ENCODE measurements at places on chromosomes 16 and 17. TPM values are rescaled to one million over a fixed set of nuclear protein-coding genes. Genes with fewer than 3 reads are reported as not detected.

GRCh38 chr17:56765449-56765848 lies 68.3 kb downstream of the C17orf67 start:
- no peak for DNase-seq

Gene LGALS9C
- total RNA-seq, result not detected

Gene GRAPL
- total RNA-seq, result 1.5 TPM

Gene OR1E2
- not detected for total RNA-seq

DNA sequence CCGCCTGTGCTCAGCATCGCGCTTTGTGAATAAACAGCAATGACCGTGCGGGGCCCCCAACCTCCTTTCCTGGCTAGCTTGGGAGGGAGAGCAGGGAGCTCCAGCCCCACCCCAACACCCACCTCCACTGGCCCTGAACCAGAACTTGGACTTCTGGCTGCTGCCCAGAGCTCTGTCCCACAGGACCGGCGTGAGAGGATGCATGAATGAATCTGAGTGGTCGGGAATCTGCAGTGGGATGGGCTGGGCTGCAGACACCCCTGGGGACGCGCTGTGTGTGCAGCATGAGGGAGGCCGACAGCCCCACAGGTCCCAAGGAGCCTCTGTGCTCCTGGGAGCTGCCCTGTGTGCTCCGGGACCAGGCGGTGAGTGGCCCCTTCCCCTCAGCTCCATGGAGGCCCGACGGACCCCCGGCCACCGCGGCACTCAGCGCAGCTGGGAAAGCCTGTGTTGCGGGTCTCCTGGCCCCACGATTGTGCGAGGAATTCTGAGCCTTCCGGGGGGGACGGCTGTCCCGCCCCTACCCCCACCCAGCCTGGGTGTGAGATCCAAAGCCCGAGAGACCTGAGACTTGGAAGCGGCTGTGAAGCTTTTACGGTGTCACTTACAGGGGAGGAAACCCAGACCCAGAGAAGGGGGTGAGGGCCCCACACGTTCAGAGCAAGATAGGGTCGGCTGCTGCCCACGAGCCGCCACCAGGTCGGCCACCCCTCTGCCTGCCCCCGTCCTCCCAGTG lies 5.4 kb downstream of the PIEZO1 start:
- peak; percentile 60 for DNase-seq

All from left ventricle myocardium inferior (tissue), 1 donor.